Thymus (tissue), 14 donors: ENCODE measurements at places on chromosomes 12 and 14.

- DNase-seq: no peak
Observed at GRCh38 chr12:5070090-5070489, 26.4 kb downstream of the KCNA5 start.

DNA sequence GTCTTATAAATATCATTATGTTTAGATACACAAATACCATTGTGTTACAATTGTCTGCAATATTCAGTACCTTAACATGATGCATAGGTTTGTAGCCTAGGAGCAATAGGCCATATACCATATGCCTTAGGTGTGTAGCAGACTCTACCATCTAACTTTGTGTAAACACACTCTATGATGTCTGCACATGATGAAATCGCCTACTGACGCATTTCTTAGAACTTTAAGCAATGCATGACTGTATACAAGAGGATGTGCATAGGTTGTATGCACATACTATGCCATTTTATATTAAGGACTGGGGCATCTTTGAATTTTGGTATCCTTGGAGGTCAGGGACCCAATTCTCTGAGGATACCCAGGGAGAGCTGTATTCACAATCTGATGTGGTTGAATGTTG is 10.1 kb upstream of the BTG1 start:
- DNase-seq: no peak

DNA sequence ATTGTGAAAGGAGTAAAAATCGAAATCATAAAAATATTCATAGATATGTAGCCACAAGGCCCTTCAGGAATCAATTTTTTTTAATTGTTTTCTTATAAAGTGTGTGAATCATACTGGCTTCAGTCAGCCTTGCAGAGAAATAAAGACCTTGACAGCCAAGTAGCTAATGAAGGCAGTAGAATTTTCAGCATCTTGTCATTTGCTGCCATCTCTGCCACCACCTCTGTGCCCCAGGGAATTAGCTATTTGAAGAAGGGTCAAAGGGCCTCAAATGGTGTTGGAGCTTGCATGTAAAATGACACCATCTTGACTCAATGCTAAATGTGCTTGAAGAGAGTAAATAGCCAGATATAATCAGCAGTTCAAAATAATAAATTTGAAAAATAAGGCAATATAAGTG is 359.4 kb upstream of the DCN start:
- DNase-seq: no peak

DNA sequence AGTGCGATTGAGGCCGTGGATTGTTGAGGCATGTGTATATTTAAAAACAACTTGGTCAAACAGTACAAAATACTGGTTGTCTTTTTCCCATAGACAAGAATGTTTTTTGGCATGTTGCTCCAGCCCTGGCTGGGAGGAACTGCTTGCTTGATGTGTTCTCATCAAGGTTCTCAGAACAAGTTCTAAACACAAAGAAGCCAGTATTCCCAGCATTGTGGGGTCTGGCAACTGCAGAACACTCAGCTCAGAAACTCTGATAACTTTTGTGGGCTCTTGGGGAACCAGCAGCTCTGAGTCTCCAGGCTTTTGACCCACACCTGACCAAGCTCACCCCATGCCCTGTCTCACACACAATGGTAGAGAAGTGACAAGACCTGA is 27.1 kb upstream of the DICER1 start:
- DNase-seq: no peak

DNA sequence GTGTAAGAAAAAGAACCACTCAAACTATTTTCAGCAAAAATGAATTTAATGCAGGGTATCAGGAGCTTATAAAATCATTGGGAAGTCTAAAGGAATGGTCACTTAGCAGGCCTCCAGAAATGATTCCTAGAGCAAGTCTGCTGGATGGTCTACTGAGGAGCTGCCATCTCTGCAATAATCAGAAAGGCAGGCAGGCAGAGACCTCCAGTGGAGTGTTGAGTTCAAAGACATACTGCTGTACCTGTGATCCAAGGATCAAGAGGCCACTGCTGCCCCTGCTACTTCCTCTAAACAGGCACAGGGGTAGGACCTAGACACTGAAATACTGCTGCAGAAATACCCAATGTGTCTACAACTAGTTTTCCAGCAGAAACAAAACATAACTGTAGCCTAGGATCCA is 14.5 kb upstream of the KICS2 start:
- no peak for DNase-seq

DNA sequence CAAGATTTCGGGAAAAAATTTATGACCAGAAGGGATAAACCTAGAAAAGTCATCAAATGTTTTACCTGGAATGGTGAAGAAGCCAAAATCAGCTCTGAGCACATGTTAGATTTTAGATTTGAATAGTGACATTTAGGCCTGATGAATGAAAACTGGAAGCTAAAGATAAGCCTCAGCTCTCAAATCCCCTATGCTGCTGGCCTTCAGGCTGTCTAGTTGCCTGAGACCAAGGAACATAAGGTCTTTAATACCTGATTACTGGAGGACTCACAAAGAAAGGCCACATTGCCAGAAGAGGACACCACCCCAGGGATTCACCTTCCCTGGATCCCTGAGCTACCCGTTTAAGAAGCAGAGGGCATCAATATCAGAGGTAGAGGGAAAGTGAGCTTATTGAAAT is 56.6 kb downstream of the BCL2L14 start:
- DNase-seq: no peak

GRCh38 chr12:56230432-56231183 is 757 bp downstream of the SLC39A5 start:
- no peak for DNase-seq

DNA sequence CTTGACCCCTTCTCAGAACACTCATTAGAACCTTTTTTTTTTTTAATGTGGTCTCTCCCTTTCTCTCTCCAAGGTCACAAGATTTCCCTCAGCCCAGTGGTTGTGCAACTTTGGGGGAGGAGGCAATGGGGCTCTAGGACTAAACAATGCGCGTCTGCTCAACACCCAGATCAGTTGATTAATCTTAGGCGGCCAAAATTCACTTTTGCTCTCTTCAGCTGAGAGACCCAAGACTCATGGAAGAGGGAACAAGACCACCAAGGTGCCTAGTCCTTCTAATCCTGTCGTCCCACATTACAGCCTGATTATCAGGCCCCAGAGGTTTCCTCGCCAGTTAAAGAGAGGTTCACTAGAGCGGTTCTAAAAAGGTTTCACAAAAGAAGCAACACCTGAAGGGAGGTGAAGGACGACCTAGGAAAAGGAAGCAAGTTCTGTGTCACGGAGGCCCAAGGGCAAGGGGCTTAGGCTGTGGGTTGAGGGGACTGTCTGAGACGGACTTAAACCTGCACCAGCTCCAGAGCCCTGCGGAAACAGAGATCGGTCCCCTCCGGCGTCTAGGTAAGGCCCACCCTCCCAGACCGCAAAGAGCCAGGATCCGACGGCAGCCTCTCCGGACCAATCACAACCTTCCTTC is 824 bp upstream of the TARBP2 start:
- no peak for DNase-seq

- no peak for DNase-seq
Observed at GRCh38 chr14:50303744-50304471, 8.1 kb downstream of the L2HGDH start.

DNA sequence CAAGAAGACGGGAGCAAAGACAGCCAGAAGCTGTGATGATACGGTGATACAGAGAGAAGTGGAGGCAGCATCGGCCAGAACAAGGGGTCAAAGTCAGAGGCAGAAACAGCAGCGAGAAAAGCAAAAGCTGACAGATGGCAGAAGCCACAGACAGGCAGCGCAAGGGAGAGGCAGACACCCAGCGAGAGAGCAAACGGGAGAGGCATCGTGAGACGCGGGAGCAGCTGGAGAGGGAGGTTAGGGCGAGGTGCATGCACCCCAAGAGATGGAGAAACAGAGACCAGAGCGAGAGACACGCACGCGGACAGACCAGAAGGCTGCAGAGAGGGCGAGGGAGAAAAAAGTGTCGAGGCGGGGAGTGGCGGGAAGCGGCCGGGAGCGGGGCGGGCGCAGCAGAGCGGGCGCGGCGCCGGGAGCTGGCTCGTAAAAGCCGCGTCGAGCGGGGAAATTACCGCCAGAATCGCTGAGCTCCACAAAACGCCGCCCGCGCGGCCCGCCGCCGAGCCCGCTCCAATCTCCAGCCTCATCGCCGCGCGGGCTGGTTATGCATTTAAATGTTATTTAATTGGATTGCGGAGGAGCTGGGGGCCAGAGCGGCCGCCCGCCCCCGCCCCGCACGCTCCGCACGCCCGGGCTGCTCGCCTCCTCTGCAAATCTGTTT is 15.6 kb downstream of the SMUG1 start:
- no peak for DNase-seq
